ENCODE measurements at places on chromosomes 11 and 22.
A peak's percentile ranks its signal among the peaks of the same experiment; 100 is the strongest.

DNA sequence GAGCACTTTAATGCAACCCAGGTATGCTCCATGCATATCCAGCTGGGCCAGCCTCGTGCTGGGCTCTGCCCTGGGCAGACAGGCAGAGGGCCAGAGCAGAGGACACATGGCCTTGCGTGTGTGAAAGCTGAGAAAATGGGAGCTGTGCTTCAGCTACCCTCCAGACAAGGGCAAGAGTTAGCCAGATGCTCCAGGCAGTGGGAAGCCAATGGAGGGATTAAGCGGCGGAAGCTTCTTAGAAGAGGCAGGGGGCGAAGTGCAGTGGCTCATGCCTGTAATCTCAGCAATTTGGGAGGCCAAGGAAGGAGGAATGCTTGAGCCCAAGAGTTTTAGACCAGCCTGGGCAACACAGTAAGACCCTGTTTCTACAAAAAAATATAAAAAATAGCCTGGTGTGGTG lies 9.8 kb upstream of the ARHGEF17 start:
- no peak for DNase-seq

GRCh38 chr22:50562523-50563412 lies at the start of gene SYCE3:
Gene SYCE3 (minus strand): TSS chr22:50562919. CDS start chr22:50556405, 6,514 bp downstream.
- DNase-seq = peak; percentile 95

GRCh38 chr11:133560472-133560855 lies 28.2 kb upstream of the OPCML start:
- no peak for DNase-seq

DNA sequence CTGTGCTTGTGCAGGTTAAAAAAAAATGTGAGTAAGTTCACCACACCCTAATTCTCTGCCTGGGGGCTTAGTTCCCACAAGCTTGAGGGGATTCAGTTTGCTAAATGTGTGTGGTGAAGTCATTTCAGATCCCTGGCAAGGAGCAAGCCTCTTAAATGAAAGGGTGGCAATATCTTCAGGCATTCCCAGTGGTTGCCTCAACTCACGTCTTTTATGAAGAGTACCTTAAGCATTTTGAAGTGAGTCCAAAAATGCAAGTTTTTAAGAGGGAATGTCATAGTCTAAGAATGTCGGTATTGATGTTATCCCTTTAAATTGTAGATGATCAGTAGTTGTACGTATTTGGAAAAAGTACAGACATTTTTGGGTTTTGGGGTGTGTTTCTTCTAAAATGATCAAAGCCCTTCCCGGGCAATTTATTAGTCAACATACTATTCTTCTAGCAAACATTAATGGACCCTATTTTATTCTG lies 4.9 kb downstream of the TCP11L1 start:
- no peak for DNase-seq

DNA sequence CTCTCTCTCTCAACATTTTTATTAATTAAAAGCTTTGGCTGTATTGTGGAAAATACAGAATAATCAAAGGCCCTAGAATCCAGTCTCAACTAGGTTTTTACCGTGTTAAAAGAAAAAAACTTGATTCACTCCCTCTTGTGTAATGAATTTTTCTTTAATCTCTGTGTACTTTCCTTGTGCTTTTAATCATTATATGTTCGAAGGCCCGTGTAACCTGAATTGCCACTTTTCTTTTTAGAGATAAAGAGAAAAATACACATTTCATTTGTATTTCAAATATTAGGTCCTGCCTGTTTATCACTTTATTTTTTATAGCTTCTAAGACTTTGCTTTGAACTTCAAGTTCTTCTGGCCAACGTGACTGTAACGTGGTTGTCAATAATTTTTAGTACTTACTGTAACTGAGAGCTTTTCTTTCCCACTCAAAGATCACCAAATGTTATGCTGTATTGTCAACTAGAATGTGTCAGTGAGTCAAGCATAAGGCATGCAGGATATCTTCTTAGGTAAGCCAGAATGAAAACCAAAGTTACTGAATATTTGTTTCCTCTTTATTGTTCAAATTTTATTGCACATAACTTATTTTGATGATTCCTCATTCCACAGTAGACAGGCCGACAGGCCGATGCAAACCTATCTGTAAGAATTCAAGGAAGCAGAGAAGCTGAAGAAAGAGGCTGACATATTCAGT lies 23.3 kb upstream of the FAR1 start:
- DNase-seq = no peak
